ENCODE measurements at places on chromosomes 7 and 10.
A peak's percentile ranks its signal among the peaks of the same experiment; 100 is the strongest.

DNA sequence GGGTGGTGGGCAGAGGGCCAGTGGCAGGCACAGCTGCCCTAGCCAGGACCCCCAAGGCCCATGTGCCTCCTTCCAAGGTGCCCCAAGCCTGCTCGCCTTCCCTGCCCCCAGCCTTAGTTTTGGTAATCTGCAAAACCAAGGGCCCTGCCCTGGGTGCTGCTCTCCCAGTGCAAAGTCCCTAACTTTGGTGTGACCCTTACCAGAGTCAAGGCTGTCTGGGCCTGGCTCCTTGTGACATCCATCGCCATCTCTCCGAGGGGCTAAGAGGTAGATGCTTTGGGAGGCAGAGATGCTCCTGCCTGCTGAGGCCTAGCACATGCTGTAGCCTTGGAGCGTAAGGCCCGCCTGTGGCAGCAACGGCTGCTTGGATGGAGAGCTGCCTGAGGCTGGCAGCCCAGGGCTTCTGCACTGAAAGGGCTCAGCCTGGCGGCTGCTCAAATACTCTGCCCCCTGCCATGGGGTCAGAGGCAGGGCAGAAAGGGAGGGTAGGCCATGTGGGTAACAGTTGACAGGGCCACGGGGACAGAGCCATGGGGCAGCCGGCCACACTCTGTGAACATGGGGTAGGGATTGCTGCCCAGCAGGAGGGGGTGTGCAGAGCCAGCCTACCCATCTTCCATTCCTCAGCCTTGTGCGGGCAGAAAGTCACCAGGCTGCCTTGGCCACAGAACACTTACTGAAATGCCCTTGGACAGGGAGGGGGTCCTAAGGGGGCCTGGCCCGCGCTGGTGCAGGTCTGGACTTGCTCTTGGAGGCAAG lies 17.9 kb upstream of the MYL7 start:
- DNase-seq: no peak

DNA sequence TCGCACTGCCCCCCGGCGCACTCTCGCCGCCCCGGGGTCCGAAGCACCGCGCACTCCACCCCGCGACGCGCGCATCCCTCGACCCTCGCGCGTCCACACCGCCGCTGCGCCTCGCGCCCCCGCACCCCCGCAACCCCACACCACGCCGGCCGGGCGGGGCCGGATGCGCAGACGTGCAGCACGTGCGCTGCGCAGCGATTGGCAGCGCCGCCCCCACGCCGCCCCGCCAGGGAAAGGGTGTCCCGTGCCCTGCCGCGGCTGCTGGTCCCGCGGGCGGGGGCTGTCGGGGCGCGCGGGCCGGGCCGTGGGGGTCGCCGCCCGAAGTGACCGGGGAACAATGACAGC lies 53.7 kb upstream of the KDM7A start:
- DNase-seq: no peak

DNA sequence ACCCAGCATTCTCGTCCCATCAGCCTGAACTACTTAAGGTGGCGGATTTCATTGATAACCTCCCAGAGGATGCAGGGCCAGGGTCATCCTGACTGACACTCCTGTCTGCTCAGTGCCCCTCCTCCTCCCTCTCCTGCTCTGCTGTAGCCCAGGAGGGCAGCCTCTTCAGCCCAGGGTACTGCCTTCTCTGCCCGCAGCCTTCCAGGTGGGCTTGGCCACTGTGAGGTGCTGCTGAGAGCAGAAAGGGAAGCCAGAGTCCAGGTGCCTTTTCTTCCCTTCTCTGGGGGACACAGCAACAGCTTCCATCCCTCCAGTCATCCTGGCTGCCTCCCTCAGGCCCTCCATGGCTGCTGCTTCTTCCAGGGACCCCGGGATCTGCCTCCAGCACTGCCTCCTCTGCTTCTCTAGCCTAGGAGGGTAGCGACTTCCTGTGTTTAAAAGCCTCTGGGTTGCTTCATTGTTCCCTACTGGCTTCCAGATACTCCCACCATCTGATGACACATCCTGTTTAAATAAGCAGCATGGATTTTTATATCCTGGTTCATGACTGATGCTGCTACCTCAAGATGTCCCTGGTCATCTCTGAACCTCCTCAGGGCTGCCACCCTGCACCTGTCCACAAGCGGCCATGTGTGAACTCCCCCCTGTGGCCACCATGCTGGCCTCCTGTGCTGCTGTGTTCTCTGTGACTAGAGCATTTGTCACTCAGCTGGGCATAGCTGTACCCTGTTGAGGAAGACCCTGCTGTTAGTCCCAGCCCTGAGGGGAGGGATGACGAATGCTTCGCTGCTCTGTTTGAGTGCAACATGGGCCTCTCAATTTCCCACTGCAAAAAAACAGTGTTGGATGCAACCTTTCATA lies 55.8 kb downstream of the AKR1C4 start:
- peak; percentile 37 for DNase-seq

DNA sequence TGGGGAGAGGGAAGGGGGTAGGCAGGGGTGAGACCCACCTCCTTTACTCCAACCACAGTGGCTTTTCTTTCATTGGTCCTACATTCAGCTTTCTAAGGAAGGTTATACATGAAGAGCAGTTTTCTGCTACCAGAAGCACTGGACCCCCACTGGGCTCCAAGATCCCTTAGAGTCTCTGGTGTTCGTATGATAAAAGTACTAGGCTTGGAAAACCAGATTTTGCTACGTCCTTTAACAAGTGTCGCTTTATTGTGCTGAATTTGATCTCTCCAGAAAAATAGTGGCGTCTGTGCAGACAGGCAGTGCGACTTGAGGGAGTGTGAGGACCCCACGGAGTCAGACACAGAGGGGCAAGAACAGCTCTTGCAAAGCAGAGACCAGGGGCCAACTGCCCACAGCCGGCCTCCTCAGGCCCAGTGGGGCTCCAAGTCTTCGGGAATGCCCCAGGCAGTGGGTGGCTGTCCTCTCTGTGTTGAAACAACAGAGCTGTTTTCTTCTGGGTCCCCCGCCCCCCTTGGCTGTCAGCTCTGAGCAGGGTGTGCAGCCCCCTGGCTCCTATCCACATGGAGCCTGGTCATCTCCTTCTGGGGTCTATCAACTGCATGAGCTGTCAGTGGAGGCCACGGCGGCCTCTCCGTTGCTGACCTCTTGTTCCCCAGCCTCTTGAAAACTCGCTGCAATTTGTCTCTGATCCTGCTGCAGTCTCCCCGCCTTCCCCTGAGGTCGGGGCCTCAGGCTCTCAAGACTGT lies 333.2 kb downstream of the RPS24 start:
- no peak for DNase-seq

DNA sequence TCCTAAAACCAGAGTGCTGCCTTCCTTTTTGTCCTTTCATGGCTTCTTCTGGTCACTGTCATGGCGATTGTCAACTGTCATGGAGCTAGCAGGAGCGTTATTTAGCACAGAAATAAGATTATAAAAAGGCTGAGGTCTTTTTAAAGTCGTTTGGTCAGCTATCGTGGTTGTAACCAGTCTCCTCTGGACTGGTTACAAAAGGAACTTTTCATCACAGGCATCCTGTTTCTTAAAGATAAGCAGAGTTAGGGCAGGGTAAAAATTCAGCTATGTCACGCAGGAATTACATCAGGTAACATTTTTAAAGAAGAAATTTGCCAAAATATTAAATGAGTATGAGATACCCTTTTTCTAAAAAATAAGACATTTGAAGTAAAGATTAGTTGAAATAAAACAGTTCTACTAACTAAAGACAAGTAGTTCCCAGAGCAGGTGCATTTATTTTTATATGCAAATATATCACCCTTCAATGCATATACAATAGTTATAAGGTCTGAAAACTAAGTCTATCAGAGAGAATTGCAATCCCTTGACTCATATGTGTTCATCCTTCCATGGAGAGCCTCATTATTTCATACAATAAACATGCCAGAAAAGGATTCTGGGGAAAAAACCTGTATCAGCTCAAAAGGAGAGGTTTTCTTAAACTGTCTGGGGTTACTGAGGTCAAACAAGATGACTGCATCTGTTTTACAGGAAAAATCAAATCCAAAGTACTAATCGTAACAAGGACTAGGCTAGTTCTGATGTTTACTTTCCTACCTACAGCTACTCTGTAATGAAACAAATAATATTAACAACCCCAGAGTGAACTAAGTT lies 20.9 kb downstream of the FAM24A start:
- no peak for DNase-seq

Measured in RPMI7951 (cell line).